Stimulated activated CD4-positive, alpha-beta T cell treated with anti-CD3 and anti-CD28 coated beads, TNF-alpha, amount 100 ng/mL, for 4 hours (primary cell): ENCODE measurements at places on chromosomes 7 and 10.

DNA sequence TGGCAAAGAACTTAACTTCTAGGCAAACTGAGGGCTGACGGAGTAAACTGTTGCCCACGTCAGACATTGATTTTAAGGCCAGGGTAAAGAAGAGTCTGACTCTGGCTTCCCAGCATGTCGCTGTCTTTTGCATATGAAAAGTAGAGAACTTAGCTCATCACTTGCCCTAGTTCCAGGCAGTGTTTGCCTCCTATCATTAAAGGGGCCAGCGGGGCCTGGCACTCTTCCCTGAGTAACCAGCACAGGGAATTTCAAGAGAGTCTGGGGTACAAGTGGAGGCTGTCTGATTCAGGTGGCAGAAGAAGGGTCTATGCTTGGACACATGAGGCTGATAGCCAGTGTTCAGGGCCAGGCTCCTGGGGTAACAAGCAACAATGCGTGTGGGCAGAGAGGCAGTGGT lies 4.8 kb downstream of the DENND2A start:
- DNase-seq, result no peak

DNA sequence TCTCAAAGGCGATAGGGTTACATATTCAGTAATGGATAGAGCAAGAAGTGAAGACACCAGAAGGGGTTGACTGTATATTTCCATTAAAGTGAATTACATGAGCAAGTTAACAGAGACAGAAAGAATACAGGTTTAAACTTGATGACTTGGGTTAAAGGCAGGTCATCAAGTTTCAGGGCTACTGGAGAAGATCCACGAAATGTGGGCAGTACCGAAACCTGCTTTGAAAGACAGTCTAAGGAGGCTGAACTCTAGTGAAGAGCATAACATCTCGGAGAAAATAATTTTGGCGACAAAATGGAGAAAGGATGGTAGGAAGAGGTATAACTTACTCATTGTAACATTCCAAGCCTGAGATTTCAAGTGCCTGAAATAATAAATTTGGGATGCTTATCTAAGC lies 26.6 kb upstream of the PLXDC2 start:
- no peak for DNase-seq

DNA sequence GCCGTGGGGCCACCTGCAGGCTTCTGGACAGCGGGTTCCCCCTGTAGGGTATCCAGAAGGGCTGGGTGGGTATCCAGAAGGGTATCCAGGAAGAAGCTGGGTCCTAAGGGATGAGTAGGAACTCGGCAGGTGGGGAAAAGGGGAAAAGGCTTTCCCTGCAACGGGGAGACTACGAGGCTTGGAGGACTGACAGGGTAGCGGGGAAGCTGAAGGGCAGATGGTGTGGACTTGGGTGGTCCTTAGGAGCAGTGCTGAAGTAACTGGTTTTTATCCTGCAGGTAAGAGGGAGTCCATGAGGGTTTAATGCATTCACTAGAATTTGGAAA lies 525 bp downstream of the UBE2D4 start:
- no peak for DNase-seq

GRCh38 chr10:17003651-17004286 lies 125.8 kb downstream of the CUBN start:
- DNase-seq, result no peak

GRCh38 chr10:101114646-101115045 lies 16.5 kb upstream of the TLX1 start:
- no peak for DNase-seq

DNA sequence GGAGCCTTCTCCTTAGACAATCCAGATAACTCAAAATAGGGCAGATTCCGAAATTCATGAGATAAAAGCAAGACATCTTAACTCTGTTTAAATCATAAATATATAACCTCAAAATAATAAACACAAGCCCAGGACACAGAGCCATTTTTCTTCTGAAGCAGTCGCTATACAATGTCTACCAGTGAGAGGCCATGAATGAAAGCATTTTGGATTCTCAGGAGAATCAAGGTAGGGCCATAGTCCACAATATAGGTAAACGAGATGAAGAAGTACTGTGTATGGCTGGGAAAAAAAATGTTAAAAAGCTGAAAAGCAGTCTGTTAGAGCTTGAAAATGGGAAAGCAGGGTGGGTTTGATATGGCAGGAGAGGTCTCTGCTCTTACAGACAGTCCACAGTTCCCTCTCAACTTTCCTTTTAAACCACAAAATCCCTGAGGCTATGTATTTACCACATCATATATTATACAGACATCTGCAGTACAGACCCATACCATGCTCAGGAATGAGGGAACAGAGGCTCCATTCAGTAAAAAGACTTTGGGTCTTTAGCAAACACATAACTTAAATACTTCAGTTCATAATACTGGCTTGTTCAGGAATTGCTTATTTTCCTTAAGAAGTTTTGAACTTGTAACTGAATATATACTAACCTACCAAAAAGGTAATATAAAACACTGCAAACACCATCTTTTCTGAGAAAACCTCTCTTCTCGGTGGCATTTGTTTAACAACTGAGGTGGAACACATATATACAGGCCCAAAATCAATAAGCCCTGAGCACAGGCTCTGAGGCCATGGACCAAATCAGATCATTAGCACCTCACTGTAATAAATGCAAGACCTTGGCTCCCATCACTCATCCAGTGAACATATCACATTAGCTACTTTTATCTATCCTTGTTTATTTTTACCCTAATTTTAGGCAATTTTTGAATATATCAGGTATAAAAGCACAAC lies 109.3 kb downstream of the SORBS1 start:
- DNase-seq, result no peak

GRCh38 chr10:35640951-35641675 lies 983 bp downstream of the FZD8 start:
- DNase-seq, result peak; percentile 14

- DNase-seq, result no peak
Observed at GRCh38 chr10:48775206-48775517, 90.5 kb downstream of the WDFY4 start.

GRCh38 chr10:122710576-122710975 lies 10.9 kb upstream of the C10orf120 start:
- DNase-seq, result no peak

DNA sequence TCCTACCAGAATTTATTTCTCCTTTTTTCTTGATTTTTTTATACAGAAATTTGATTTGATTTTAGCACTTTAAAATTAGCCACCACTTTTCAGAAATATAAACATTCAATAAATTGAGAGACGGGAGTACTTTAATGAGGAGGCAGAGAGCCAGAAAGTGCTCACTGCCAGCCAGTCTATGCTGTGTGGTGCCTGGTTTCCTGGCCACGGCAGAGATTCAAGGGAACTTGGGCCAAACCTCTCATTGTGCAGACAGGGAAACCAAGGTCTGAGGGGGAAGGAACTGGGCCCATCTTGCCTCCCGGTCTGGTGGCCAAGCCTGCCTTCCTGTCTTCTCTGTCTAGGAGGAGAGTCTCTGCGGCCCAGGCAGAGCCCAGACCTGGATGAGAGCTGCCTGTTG lies 25.9 kb downstream of the ADAMTS14 start:
- DNase-seq, result no peak

DNA sequence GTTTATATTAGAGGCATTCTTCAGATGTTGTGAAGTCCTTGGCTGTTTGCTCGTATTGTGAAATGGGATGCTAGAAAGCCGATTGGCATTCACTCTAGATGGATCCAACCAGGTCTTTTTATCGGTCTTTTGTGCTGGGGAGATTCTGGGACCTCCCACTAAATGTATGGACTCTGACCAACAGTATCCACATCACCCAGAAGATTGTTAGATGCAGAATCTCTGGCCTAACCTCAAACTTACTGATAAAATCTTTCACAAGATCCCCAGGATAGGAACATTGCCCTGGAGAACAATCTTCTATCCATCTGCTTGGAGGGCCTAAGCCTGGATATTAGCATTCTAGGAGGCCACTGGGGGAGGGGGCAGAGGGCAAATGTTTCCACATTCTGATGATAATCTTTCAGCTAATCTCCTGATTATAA lies 160.9 kb downstream of the PLXDC2 start:
- no peak for DNase-seq

DNA sequence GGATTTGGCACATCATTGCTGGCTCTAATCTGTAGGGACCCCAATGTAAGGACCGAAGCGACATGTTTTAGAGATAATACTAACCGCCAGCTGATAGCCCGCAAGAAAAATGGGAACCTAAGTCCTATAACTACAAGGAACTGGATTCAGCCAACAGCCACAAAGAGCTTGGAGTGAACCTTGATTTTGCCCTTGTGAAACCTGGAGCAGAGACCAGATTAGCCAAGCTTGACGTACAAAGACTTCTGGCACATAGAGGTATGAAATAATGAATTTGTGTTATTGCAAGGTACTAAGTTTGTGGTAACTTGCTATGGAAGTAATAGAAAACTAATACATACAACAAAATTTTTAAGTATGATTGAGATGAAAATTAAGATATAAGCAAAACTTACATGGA lies 246.9 kb downstream of the AGMO start:
- no peak for DNase-seq

DNA sequence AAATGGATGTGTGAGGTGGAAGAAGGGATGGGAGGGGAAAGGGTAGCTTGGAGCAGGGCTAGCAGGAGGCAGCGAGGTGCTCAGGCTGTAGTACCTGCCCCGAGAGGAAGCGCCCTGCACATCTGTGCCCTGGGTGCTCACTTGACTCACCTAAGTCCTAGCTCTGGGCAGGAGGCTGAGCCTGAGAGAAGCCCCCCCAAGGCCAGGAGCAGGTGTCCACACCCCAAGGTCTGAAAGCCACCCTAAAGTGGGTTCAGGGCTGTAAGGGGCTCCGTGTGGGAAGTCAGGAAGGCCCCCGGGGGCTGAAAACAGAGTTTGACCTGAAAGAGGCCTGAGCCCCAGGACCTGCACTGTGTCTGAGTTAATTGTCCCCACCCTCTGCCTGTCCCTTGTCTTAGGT lies 95.8 kb upstream of the PODXL start:
- no peak for DNase-seq

DNA sequence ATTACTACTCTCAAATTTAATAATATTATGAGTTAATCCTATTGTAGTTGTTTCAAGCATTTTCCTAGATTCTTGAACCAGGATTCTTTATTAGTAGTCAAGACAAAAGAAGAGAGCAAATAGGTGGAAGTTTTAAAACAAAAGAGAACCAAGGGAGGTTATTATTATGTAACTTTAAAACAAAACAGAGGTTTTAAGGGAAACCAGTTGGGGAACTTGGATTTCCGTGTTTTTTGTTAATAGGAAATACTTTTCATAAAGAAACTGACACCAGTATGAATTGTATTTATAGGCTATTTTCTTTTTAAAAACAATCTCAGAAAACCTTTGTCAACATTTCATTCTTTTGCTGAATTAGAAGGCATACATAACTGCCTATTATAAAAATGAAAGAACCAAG lies 183.9 kb downstream of the WNT2 start:
- DNase-seq, result no peak

- no peak for DNase-seq
Observed at GRCh38 chr7:12031638-12032037, 179.5 kb upstream of the TMEM106B start.

- no peak for DNase-seq
Observed at GRCh38 chr7:155377071-155377837, 79.6 kb downstream of the INSIG1 start.

- no peak for DNase-seq
Observed at GRCh38 chr10:122541541-122542002, 19.0 kb upstream of the DMBT1 start.

DNA sequence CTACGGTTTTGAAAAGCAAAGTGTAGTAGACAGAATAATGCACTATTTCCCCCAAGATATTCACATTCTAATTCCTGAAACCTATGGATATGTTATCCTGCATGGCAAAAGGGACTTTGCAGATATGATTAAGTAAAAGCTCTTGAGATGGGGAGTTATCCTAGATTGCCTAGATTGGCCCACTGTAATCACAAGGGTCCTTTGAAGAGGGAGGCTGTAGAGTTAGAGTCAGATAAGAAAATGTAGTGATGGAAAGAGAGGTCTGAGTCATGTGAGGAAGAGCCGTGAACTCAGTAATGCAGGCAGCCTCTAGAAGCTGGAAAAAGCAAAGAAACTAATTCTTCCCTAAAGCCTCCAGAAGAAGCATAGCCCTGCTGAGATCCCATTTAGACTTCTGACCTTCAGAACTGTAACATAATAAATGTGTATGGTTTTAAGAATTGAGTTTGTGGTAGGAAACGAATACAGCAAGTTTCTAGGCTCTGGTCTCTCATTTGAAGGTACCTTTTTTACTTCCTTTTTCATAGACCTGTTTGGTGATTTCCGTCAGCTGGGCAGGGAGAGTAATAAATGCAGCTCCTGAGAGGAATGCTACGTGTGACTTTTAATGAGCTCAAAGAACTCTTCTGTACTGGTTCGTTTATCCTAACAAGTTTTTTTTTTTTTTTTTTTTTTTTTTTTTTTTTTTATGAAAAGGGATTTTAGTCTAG lies 41.9 kb upstream of the NXPH1 start:
- no peak for DNase-seq

DNA sequence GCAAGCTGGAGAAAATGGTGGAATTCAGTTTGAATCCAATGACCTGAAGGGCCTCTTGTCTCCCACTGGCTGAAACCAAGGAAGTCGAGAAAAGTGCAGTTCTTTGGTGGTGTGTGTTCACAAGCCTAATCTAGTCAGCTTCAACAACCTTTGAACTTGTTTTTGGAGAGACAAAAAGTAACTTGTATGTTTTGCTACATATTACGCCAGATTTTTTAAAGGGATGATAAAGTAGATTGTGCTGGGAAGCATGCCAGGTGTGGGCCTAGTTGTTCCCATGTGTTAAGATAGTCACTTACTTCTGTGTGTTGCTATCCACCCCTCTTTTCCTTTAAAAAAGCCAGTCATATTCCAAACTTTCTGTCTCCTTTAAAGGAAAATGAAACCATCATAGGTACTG lies 79.7 kb upstream of the FAM3C start:
- DNase-seq, result no peak

GRCh38 chr10:18144928-18145327 lies 4.7 kb downstream of the CACNB2 start:
- no peak for DNase-seq

- DNase-seq, result no peak
Observed at GRCh38 chr7:153942036-153942435, 110.2 kb upstream of the DPP6 start.

DNA sequence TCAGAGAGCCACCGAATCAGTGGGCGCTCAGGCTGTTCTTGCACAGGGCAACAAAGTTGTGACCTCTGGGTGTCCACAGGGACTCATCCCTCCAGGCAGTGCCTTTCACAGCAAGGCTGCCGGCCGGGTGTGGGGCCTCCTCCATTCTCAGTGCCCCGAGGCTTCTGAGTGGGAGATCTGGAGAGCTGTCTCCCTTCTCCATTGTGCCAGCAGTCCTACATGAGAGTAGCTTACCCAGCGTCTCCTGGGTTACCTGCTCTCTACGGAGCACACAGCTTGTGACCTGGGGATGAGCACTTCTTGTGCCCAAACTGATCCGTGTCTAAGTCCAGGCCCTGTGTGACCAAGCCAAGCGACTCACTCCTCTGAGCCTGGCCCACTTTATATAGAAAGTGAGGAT lies 240.9 kb upstream of the GRB10 start:
- DNase-seq, result no peak
